ENCODE measurements at places on chromosomes 7 and 10. TPM values are rescaled to one million over a fixed set of nuclear protein-coding genes. Genes with fewer than 3 reads are reported as not detected.

ATP6V0E2 gene
- polyA plus RNA-seq = 18.5 TPM

MPLKIP gene
- 45.1 TPM for polyA plus RNA-seq

- DNase-seq = no peak
These were observed 427.6 kb downstream of the PHTF2 start for GRCh38 chr7:78226059-78226719.

GRCh38 chr10:93921338-93921737 lies 27.6 kb downstream of the SLC35G1 start:
- no peak for DNase-seq

- DNase-seq = no peak
These were observed 46.3 kb downstream of the PLEKHA8 start for GRCh38 chr7:30074422-30075030.

DNA sequence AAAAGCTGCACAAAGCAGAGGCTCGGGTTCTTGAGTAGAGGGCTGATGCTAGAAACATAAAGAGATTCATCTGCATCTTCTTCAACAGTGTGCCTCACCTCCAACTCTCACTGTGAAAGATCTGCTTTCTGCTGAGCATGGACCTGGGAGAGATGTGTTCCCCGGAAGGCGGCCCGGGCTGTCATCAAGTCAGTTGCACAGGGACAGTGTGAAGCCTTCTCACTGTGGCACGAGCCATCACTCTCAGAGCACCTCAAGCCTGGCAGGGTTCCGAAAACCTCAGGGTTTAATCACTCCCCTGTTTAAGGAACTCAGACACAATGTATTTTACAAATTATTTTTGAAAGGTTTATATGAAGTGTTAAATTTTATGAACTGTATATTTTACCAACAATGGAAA lies 98.7 kb downstream of the RBM20 start:
- DNase-seq = no peak

DNA sequence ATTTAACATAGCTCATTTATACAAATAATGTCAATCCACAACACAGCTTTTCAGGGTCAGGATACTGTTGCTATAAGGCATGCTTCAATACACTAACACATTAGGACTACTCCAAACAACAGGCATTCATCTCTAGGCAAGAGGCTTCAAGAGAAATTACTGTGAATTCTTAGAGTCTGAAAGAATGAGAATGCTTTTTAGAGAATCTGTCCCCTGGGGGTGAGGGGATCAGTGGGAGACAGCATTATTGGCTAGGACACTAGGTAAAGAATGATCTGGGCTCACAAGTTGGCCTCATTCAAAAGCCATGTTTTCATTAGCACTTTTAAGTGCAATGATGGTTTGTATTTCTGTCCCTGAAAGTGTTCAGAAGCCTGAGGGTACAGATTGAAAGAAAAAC lies 132.6 kb downstream of the SEMA3D start:
- DNase-seq = no peak

- DNase-seq = no peak
These were observed 13.8 kb downstream of the PSAP start for GRCh38 chr10:71837098-71837827.

All from renal cortex interstitium (tissue), 15 donors.